ENCODE measurements at places on chromosomes 4 and X.

DNA sequence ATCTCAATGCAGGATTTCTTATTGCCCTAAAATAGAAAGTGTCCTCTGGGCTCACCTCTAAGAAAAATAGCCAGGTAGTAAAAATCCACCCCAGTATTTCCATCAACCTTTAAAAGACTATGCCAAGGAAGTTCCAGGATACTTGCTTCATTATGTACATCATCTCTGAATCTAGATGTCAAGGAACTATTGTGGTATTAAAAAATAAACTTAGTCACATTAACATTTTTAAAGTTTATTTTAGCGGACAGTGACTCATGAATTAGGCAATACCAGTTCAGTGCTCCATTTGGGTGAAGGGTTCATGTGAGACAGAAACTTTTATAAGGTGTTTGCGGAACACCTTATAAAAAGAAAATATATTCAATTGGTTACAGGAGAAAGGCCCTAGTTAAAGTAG is 209.2 kb downstream of the ADAM29 start:
- no peak for DNase-seq

DNA sequence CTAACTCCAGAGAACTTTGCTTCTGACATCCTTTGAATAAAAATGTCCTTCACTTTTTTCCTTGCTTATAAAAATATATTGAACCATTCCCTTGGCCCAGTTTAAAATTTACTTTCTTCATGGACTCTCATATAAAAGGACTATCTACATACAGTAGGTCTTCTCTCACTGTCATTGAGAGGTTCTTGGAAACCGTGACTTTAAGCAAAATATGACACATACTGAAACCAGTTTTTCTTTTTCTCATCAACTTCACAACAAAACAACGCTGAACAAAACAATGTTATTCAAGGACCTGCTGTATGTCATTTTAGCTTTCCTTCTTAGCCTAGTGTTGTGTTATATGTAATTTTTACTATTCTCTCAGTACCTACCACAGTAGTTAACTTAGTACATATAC is 496.8 kb downstream of the CENPC start:
- no peak for DNase-seq

GRCh38 chrX:87621697-87622096 is 104.1 kb downstream of the KLHL4 start:
- DNase-seq: no peak

DNA sequence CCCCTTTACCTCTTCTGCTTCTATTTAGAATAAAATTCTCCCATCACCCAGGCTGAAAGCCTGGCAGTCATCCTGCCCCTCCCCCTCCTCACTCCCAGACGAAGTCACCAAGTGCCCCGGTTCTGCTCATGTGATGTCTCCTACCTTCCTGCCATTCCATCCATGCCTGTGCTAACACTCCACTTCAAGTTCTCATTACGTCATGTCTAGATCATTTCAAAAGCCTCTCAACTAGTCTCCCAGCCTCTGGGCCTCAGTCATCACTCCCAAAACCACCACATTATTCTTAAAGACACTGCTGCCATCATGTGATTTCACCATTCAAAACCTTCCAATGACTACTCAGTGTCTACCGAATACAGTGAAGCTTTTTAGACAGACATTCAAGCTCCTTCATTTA is 17.2 kb upstream of the HOPX start:
- DNase-seq: no peak

GRCh38 chrX:111180750-111181240 is 84.8 kb downstream of the PAK3 start:
- no peak for DNase-seq

DNA sequence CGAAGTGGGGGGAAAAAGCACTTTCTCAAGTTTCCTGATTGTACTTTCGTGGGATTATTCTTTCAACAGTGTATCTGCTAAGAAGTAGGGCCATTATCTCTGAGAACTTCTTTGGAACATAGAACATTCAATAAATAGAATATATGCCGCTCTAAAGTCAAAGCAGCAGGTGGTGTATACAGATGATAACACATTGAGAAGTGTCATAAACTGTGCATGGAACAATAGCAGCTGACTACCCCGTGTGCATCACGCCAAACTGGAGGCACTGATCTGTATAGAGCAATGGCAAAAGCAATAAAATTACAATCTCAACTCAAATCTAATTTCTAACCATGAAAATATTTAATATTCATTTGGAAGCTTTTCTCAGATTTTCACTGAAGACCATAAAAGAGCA is 175.3 kb downstream of the DCTD start:
- no peak for DNase-seq

DNA sequence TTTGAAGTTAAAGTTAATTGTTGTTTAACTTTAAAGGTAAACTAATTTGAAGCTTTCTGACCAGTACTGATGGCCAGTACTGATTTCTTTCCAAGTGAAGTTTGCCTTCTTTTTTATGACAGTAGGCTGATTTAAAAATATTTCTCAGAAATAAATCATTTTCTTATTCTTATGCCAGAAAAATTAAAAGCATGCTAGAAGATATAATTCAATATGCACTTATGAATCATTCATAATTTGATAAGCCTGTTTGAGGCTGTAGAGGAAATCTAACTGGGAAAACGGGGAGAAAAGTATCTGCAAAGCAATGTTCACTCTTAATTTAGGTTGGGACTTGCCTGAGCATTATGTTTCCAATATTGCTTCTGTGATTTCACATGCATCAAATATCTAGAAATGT is 1112.0 kb upstream of the INTU start:
- DNase-seq: no peak

DNA sequence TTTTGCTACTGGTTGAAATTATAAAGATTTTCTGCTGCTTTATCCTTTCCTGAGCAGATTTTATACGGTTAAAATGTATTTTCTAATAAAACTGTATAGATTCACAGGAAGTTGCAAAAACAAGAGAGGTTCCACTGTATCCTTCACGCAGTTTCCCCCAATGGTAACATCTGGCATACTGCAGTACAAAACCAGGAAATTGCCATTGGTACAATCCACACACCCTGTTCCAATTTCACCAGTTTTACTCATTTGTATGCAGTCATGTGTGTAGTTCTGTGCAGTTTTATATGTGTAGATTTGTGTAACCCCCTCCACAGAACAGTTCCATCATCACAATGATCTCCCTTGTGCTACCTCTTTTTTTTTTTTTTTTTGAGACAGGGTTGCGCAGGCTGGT is 20.0 kb downstream of the DDX3X start:
- no peak for DNase-seq

DNA sequence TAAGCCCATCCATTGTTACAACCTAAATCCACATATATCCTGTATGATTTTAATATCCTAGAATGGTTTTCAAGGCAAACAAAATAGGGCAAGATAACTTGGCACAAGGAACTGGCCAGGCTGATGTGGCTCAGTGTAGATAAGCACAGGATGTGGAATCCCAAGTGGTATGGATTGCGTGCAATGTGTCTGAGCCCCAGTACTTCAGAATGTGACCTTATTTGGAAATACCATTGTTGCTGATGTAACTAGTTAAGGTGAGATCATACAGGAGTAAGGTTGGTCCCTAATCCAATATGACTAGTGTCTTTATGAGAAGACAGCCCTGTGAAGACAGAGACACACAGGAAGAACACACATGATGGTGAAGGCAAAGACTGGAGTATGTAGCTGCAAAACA is 72.4 kb downstream of the IL21 start:
- no peak for DNase-seq

- peak; percentile 53 for DNase-seq
Observed at GRCh38 chr4:173301518-173302201, 32.5 kb downstream of the HMGB2 start.

- DNase-seq: peak; percentile 43
Observed at GRCh38 chrX:103211012-103211715, 3.7 kb upstream of the BEX4 start.

DNA sequence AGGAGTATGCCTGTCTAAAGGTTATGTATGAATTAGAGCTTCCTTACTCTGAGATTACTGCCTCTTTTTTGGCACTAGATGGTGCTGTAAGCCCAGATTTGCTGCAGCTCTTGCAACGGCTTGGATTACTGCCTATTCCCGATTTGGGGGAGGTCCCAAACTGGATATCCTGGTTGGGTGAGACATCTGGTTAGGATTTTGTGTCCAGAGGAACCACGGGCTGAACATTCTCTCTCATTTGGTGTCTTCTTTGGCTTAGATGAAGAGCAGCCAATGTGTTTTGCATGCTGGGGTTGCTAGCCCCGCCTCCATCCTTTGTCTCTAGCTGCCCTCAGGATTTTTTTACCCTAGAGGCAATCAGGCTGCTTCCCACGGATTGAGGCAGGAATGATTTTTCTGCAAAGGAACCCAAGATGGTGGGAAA is 31.9 kb downstream of the F8A1 start:
- peak; percentile 42 for DNase-seq

GRCh38 chr4:127708985-127709384 is 21.2 kb upstream of the SLC25A31 start:
- no peak for DNase-seq

- no peak for DNase-seq
Observed at GRCh38 chr4:54999003-54999402, 126.4 kb downstream of the KDR start.

GRCh38 chr4:153207567-153207966 is 3.3 kb downstream of the TRIM2 start:
- no peak for DNase-seq

GRCh38 chr4:55386073-55386472 is 9.7 kb upstream of the TMEM165 start:
- peak; percentile 37 for DNase-seq

DNA sequence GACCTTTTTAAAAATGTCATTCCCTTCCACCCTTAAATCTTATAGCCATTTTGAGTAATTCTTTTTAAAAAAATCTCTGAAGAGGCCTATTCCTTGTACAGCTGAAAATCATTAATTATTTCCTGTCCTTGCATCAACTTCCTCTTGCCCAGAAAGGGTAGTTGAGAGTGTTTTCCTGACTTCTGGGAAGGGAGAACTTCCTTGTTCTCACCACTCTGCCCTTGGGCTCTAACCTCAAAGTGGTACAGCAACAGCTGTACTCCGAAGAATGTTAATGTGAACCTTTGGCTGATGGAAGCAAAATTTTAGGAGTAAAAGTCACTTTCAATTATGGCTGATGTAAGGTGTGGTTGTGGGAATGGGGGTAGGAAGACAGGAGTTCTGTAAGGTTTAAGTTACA is 15.1 kb upstream of the FABP2 start:
- DNase-seq: no peak

- DNase-seq: no peak
Observed at GRCh38 chr4:40587826-40588225, 41.8 kb downstream of the RBM47 start.

DNA sequence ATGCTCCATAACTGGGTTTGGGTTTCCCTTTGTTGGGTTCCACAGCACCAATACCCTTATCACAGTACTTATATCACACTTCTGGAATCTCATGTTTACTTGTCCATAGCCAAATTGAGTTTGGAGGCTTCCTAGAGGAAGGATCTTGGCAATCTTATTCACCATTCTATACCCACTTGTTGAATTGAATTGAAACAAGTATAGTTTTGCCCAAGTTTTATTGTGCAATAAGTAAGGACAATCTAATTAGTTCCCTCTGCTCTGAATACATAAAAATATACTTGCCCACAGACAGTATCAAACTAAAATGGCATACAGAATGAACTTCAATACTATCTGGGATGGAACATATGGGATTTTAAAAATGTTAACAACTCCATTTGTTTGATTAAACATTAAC is 40.3 kb downstream of the SEC31A start:
- no peak for DNase-seq

GRCh38 chr4:88225232-88226105 is 58.9 kb downstream of the PPM1K start:
- no peak for DNase-seq

DNA sequence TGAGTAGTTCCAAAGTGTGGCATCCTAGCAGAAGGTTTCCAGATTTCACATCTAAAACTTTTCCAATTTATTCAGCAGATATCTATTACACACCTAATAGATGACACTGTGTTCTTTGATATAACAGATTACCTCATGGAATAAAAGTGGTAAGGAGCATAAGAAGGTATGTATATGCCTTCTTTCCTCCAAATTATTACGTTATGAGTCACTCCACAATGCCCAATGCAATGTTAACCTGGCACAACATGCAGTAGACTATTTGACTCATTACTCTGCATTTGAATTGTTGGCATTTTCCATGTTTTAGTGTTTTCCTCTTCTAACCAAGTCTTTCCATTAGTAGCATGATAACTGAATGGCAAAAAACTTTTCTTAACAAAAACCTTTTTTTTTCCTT is 383.6 kb downstream of the ADGRL3 start:
- no peak for DNase-seq

GRCh38 chr4:138816875-138817274 is 198.7 kb upstream of the NOCT start:
- DNase-seq: no peak

- DNase-seq: no peak
Observed at GRCh38 chrX:103793545-103793940, 16.9 kb downstream of the PLP1 start.

DNA sequence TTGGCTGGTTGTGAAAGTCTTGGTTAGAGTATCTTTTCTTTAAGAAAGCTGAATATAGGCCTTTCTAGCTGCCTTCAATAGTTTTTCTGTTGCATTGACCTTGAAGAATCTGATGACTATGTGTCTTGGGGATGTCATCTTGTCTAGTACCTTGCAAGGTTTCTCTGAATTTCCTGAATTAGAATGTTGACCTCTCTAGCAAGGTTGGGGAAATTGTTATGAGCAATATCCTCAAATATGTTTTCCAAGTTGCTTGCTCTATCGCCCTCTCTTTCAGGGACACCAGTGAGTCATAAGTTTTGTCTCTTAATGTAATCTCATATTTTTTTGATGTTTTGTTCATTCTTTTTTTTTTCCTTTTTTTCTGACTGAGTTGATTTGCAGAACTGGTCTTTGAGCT is 194.7 kb downstream of the RAB28 start:
- DNase-seq: no peak

DNA sequence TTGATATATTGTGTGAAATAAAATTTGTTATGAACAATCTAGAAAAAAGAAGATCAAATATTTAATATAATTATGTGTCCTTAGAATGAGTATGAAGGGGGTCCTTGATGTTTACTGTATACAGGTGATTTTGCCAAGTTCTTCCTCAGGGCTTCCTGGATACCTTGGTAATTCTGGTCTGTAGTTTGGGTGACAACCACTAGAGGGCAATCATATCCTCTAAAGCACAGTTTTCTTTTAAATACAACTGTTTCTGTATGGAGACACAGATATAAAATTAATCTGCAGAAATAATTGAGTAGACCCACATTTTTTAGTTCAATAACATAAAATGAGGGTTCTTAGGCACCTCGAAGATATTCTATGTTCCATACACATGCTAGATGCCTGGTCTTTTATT is 157.7 kb downstream of the SPANXN1 start:
- peak; percentile 17 for DNase-seq

GRCh38 chrX:40006106-40007017 is 91.4 kb downstream of the BCOR start:
- DNase-seq: no peak

DNA sequence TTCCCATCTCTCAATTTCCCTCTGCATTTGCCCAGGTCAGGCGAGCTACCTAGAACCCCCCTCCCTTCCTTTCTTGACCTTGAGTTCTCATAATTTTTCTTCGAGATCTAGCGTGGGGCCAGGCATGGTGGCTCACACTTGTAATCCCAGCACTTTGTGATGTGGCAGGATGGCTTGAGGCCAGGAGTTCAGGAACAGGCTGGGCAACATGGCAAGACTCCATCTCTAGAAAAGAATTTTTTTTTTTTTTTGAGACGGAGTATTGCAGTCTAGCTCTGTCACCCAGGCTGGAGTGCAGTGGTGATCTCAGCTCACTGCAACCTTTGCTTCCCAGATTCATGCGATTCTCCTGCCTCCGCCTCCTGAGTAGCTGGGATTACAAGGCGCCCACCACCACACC is 4.5 kb upstream of the PORCN start:
- no peak for DNase-seq

GRCh38 chr4:124980276-124980752 is 267.8 kb upstream of the ANKRD50 start:
- DNase-seq: no peak
